ENCODE measurements at places on chromosomes 6 and 20.

- DNase-seq, result no peak
Measured at GRCh38 chr6:155402656-155403304, 52.9 kb downstream of the NOX3 start.

DNA sequence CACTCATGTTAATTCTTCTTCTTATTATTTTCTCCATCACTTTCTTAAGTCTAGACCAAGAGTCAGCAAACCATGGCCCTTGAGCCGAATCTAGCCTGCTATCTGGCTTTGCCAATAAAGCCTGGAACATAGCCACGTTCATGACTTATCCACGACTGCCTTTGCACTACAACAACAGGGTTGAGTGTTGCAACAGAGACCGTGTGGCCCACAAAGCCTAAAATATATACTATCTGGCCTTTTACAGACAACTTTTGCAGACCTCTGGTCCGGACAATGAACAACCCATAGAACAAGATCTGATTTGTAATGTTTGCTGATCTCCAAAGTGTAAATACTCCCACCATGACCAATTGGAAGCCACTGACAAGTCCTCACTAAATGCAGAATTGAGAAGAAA is 140.5 kb upstream of the CDYL start:
- no peak for DNase-seq

GRCh38 chr6:80333342-80333741 is 226.9 kb downstream of the BCKDHB start:
- DNase-seq, result no peak

- peak; percentile 16 for DNase-seq
Measured at GRCh38 chr6:18488004-18488403, 100.9 kb downstream of the RNF144B start.

- no peak for DNase-seq
Measured at GRCh38 chr20:17646961-17647301, 35.1 kb downstream of the RRBP1 start.

DNA sequence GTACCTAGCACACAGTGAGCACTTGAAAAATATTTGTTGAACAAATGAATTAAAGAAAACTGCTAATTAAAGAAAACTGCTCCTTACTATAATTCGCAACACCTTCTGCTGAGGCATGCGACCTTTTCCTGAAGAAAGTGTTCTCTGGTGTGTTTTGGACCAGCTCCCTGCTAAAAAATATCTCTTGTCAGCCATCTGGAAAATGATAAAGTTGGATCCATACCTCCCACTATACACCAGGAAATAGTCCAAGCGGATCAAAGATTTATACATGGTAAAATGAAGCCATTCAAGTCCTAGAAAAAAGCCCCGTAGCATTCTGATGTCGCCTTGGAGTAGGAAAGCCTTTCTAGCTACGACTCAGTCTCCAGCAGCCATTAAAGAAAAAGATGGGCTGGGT is 43.3 kb downstream of the OVOL2 start:
- DNase-seq, result no peak

GRCh38 chr6:150394053-150394898 is 25.5 kb downstream of the IYD start:
- no peak for DNase-seq

DNA sequence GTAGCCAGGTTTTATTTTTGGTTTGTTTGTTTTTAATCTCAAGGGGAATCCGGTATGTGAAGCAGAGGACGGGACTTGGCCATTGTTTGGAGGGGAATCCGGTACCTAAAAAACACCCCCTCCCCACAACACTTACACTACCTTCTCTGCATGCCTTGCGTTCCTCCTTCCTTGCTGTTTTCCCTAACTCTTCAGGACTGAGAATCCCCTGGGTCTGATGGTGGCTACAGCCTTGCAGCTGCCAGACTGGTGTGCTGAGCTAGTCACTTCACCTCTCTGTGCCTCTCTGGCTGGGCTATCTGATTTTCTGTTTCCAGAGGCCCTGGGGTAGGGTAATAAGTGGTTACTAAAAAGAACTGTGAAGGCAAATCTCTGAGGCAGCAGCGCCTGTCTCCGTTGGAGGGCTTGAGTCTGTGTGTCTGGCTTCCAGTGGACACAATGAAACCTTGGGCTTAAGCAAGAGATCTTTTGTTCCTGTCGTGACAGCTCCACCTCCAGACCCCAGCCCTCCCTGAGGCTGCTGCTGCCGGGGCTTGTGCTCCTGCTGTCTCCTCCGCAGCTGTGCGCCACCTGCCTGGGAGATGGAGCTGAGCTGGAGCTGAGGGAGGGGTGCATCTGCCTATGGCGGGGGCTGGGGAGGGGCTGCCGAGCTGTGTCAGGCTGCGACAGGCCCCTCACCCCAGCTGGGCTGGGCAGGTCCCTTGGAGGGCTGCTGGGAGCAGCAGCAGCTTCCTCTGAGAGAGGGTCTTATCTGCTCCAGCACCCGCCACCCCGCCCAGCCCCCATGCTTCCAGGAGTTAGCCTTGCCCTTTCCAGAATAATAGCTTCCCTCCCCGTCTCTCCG is 65.8 kb upstream of the CCDC167 start:
- peak; percentile 20 for DNase-seq

GRCh38 chr6:3546121-3546520 is 89.3 kb upstream of the SLC22A23 start:
- DNase-seq, result no peak

DNA sequence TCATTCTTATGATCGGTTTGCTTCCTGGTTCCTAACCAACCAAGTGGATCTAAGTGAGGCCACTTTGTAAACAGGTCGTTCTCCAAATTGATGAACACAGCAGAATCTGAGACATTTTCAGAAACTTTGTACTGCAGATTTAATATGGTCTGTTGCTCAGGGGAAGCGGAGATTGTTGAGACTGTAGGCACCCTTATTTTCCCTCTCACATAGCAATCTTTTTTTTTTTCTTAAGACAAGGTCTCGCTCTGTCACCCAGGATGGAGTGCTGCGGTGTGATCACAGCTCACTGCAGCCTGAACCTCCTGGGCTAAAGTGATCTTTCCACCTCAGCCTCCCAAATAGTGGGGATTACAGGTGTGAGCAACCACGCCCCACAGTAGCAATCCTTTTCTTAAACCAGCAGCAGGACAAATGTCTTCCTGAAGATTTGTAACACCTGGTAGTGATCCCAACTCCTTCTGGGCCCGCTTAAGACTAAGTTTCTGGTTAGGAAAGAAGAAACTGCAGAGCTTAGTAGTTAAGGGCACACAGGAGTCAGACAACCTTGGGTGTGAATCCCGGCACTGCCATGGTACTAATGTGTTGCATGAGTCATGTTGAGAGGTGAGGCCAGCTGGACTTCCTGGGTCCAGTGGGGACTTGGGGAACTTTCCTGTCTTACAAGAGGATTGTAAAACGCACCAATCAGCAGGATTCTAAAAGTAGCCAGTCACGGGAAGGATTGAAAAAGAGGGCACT is 48.4 kb upstream of the EZR start:
- no peak for DNase-seq

- peak; percentile 75 for DNase-seq
Measured at GRCh38 chr6:105318660-105319059, 84.2 kb downstream of the PREP start.

GRCh38 chr6:7414811-7415210 is 25.2 kb downstream of the RIOK1 start:
- peak; percentile 68 for DNase-seq

DNA sequence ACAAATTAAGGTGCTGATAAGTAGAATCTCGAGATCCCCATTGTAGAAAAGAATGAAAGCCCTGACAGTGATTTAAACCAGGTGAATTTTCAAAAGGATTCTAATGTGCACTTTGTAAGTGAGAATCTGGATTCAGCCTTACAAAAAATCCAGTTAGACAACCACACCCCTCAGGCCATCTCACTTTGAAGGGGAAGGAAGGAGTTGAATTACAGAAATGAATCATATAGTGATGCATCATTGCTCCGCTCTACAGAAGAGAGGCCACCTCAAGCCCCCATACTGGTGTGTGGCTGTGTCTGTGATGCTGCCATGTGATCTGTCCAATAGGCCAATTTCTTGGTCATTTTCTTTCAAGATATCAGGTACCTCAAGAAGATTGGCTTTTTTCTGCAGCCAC is 85.5 kb upstream of the NT5E start:
- DNase-seq, result peak; percentile 69

GRCh38 chr6:32954986-32955802 is 2.3 kb upstream of the HLA-DMA start:
- DNase-seq, result no peak

DNA sequence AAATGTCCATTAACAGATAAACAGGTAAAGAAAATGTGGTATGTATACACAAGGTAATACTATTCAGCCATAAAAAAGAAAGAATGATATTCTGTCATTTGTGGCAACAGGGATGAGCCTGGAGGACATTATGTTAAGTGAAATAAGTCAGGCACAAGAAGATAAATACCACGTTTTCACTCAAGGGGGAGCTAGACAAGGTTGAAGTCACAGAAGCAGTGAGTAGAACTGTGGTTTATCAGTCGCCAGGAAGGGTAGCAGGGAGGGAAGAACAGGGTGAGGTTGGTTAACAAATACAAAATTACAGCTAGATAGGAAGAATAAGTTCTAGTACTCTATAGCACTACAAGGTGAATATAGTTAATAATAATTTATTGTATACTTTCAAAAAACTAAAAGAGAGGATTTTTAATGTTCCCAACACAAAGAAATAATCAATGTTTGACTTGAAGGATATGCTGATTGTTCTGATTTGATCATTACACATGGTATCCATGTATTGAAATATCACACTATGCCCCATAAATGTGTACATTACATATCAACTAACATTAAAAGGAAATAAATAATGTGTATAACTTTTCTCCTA is 21.1 kb downstream of the RTN4IP1 start:
- peak; percentile 62 for DNase-seq

DNA sequence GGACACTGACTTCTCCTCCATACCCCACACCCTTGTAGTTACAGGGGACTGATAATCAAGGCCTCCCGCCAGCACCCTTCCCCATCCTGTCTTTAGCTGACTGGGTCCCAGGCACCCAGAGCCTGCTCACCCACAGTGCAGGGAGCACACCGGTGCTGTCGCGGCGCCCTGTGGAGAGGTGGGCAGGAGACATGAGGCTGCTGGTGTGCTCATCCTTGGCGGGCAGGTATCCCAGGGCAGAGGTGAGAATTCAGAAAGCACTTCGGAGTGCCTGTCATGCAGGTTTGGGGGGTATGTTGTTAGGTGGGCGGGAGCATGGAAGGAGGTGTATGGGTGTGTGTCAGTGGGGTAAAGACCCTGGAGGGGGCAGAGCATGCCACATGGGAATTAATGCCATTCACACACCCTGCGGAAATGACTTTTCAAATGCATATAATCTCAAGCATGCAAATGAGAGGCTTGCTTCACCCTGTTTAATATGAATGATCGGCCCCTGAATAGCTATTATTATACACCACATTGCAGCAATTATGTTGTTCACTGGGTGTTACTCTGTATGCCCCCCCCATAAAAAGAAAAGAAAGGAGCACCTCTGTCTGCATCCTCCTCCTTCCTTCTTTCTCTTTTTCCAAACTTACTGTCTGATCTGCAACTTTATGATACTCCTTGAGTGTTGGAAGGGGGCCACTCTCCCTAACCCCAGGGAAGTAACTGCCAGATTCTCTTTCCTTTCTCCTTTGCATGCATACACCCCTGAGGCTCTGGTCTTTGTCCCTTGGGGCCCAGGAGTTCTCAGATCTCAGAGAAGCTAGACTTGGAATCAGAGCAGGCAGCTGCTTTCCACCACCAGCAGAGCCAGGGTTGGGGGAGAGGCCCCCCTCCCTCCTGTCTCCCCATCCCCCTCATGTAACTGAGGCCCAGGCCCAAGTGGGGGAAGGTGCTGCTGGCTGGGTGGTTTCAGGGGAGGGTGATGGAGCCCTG is 16.0 kb downstream of the FOXP4 start:
- DNase-seq, result peak; percentile 27

- no peak for DNase-seq
Measured at GRCh38 chr20:54260116-54260515, 52.2 kb downstream of the PFDN4 start.

DNA sequence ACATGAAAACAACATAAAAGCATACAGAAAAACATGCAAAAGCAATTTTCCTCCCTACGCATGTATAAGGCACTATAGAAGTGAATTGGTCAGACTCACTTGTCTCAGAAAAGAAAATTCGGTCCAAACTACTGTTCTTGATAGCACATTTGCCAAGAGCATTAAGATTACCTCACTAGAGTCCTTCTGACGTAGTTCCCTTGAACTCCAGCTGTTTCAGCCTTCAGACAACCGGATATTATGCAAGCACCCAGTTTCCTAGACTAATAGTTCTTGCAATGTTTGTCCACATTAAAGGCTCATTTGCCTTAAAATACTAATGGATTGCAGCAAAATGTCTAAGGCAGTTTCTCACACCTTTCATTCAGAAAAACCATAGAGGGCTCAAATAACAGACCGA is 2.5 kb upstream of the CASS4 start:
- no peak for DNase-seq

DNA sequence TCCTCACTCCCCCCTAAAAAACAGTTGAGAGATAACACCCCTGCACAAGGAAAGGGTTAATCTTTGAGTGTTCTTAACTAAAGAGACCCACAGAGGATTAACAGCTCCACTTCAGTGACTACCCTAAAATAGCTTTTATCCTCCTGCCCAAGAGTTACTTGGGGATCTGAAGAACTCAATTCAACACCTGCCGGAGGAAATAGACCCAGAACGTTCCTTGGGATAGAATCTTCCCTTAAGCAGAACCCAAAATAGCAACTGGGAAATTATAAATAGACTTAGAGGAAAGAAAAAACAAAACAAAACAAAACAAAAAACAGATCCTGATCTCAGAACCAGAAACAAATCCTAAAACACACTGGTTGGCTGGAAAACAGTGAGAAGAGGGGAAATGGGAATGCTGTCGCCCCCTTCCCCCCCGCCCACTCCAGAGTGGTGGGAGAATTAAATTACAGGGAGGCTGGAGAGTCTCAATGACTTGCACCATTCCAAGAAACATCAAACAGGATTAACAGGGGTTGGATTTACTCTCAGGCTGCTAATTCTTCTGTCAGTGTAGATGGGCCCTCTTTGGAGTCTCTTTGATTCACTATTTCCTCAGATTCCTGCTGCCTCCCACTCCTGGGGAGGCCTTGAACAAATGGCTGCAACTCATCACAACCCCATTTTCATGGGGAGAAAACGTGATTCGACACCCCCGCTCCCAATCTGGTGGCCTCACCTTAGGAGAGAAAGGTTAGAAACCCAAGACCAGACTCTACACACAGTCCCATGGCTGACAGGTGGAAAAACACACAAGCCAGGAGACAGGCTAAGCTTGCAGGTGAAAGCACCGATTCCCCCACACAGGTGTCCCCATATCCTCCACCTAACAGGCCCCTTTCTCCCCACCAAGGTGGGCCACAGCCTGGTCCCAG is 1.4 kb downstream of the PLAGL2 start:
- no peak for DNase-seq

GRCh38 chr20:59939879-59940128 is 301 bp downstream of the PPP1R3D start:
- peak; percentile 3 for DNase-seq

- no peak for DNase-seq
Measured at GRCh38 chr20:1747953-1748577, 90.5 kb upstream of the SIRPG start.

- no peak for DNase-seq
Measured at GRCh38 chr6:14450578-14450977, 333.0 kb downstream of the CD83 start.

DNA sequence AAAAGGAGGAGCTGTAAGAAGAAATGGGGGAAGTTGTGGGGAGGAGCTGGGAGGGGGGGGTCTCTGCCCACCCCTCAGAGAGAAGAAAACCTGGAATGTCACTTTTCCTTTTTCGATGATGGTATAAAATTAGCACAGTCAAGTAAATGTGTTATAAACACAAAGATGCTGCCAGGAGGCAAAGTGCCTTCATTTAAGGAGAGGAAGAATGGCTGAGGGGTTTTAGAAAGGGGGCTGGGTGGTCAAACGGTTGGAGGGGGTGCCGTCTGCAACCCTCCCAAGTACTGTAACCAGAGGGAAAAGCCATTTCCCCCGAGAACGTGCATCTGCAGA is 25.0 kb downstream of the PMEPA1 start:
- no peak for DNase-seq
